ENCODE measurements at places on chromosomes 7 and 10.

GRCh38 chr10:1217661-1218060 is 161.5 kb downstream of the WDR37 start:
- no peak for DNase-seq

- peak; percentile 68 for DNase-seq
Measured at GRCh38 chr10:119416855-119417254, 125.7 kb downstream of the RGS10 start.

DNA sequence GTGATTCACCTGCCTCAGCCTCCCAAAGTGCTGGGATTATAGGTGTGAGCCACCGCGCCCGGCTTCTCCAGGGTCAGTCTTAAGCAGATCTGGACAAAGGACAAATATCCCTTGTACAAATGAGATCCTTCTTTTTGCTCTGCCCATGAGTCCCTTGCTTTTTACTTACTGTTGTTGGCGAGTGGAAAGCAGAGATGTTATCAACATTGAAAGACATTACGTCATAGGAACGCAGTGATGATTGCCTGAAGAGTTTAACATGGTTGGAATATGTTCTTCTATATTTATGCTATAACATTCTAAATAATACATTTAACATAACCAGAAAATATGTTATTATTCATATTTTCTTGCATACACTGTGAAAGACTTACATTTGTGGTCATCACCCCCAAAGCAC is 644.3 kb upstream of the LRRN3 start:
- no peak for DNase-seq

GRCh38 chr10:121159670-121160069 is 308.5 kb downstream of the WDR11 start:
- DNase-seq, result no peak

DNA sequence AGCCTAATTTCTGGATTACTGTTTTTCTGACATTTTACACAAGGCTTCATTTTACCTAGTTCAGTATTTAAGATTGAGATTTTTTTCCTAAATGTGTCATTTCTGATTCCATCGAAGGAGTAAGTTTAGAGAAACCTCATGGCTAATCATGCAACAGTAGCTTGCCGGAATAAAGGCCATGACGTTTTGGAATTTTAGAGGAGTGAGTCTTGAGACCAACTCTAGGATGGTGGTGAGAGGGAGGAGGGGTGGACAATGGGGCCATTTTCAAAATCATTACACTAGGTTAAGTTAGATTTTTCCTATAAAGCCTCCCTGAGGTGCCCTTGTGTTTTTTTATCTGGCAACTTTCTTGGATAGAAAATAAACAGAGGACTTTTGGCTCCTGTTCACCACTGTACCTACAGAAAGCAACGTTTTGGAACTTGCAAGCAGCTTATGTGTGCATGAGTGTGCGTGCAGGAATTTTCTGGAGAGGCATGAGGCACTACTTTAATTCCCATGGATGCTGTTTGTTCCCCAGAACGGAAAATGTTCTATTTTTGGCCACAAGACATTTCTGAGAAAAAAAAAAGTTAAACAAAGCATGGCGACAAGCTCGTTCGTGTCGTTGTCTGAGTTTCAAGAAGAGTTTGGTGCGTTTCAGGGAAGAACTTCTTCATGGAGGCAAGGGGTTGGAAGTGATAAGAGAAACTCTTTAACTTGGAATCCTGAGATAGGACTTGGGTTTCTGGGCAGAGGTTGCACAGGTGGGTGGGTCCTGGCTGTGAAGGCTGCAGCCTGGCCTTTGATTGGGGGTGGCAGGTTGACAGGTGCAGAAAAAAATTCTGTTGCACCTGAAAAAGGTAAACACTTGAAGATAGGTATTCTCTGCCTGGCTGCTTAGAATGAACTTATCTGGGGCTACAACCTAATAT is 178.1 kb downstream of the PTEN start:
- no peak for DNase-seq

- no peak for DNase-seq
Measured at GRCh38 chr7:95539426-95539825, 53.7 kb downstream of the ASB4 start.

- DNase-seq, result no peak
Measured at GRCh38 chr7:109460296-109460695, 890.6 kb downstream of the DNAJB9 start.

GRCh38 chr7:53387515-53387914 is 352.1 kb downstream of the POM121L12 start:
- no peak for DNase-seq

- no peak for DNase-seq
Measured at GRCh38 chr7:11410656-11411644, 421.0 kb downstream of the THSD7A start.

- DNase-seq, result peak; percentile 82
Measured at GRCh38 chr10:114043532-114044246, at the start of gene ADRB1. TSS of gene ADRB1 (plus strand) at chr10:114043866. CDS start at chr10:114044133, 267 bp downstream.

DNA sequence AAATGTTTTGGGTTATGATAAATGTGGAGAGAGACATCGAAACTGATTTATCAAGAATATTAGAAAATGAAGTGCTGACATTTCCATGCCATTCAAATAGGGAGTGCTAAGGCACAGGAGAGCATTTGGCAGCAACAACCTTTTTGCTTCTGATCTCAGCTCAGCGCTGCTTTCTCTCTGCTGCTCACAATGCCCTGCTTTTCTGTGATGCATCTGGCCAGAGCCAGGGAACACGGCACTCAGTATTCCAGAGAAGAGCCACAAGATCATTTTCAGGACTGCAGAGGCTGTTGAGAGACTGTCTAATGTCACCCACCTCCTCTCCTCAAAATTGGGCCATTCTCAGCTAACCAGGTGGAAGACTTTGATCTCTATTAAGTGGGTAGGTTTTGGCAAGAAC is 28.1 kb downstream of the INSYN2A start:
- DNase-seq, result no peak

DNA sequence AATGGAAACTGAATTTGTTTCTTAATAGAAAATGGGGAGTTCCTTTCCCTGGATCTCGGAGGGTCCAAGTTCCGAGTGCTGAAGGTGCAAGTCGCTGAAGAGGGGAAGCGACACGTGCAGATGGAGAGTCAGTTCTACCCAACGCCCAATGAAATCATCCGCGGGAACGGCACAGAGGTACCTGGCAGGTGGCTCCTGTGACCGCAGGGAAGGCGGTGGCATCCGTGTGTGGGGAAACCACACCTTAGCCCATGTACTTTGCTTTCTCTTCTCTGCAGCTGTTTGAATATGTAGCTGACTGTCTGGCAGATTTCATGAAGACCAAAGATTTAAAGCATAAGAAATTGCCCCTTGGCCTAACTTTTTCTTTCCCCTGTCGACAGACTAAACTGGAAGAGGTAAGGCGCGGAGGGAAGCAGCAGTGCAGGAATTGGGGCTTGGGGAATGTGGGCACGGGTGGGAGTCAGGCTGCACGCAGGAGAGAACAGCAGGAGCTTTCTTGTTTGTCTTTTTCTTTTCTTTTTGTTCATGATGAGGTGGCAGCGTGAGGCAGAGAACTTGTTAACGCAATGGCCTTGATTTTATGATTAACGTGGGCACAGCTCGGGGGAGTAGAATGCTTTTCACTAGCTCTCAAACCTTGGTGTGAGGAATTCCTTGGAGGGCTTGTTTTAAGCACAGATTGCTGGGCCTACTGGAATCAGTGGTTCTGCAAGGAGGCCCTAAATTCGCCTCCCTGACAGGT is 12.8 kb downstream of the HKDC1 start:
- DNase-seq, result no peak

- no peak for DNase-seq
Measured at GRCh38 chr10:109960682-109961081, 37.4 kb upstream of the XPNPEP1 start.

GRCh38 chr10:93954299-93954698 is 39.4 kb upstream of the PLCE1 start:
- no peak for DNase-seq

- no peak for DNase-seq
Measured at GRCh38 chr10:68165643-68166042, 56.4 kb downstream of the MYPN start.

DNA sequence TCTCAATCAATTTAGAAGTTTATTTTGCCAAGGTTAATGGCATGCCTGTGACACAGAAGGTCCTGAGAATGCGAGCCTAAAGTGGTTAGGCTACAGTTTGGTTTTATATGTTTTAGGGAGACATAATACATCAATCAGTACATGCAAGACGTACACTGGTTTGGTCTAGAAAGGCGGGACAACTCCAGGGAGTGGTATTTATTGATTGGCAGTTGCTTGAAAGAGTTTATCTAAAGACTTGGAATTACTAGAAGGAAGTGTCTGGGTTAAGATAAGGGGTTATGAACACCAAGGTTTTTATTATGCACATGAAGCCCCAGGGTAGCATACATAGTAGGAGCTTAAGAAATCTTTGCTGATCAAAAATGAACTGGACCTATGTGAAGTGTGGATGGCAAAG is 21.5 kb downstream of the NPVF start:
- no peak for DNase-seq

DNA sequence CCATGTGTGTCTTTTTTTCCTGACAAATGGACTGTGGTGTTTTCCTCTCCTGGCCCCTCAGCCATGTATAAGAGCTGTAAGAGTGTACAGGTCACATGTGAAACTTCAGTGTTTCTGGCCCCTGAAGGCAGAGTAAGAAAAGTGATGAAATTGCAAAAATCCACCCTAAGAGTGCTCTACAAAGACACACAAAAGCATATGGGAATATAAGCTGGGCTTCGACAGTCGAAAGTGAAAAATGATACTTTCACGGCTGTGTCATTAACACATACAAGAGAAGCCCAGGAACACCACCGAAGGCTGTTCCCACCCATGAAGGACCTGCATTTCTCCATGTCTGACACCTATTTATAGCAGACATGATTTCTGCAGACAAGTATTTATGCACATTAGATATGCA is 192.2 kb downstream of the PARD3 start:
- no peak for DNase-seq

GRCh38 chr7:75616421-75617167 is 122.1 kb downstream of the HIP1 start:
- DNase-seq, result no peak
